Left ventricle myocardium superior (tissue), 1 donor: ENCODE measurements at places on chromosomes 3 and 15. TPM values are rescaled to one million over a fixed set of nuclear protein-coding genes. Genes with fewer than 3 reads are reported as not detected.

DNA sequence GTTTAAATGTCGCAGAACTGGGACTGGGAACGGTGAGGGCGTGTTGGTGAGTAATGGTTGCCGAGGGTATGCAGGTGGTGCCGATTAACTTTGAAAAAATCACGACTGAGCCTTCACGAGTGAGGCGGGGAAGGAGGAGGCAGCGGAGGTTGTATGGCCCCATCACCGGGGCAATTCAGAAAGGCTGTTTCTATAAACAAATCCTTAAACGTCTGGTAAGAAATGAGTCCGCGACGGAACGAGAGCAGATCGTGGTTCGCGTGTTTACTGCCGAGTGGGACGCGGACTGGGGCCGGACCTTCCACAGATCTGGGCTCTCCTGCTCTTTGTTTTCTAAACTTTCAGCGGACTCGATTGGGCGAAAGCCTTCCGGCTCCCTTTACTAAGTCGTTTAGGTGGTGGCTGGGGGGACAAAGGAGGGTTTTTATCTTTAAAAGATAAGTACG, 2.7 kb downstream of the IGF1R start:
- peak; percentile 47 for DNase-seq

GRCh38 chr15:68693071-68693470, 114.3 kb downstream of the CORO2B start:
- DNase-seq: no peak

- no peak for DNase-seq
Observed at GRCh38 chr15:90024406-90024805, 23.3 kb downstream of the ZNF710 start.

DNA sequence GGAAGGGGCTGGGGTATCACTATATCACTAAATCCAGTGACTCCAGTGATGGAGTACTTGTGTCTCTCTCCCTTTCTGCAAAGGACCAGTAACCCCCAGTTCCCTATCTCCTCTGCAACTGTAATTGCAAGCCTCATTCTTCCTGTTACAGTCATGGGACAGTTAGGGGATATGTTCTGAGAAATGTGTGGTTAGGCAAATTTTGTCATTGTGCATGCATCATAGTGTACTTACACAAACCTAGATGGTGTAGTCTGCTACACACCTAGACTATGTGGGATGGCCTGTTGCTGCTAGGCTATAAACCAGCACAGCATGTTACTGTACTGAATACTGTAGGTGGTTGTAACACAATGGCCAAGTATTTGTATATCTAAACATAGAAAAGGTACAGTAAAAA, 2.2 kb downstream of the VPS8 start:
- DNase-seq: no peak

GRCh38 chr15:66254089-66254950, 770 bp upstream of the MEGF11 start:
- DNase-seq: no peak

DNA sequence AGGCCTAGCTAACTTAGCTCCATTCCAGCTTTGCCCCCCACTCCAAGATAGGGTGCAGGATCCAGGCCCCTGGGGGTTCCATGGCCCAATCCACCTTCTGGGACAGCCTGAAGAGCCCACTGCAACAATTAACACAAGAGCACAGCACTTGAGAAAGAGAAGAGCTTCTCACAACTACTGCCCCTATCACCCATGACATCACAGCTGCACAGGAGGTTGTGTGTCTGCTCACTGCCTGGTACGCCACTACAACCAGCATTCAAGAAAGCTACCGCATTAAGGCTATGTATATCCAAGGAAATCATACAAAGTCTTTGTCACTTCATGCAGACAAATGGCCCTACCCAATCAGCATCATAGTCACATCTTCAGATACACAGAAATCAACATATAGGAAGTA, 62.0 kb downstream of the MYO5A start:
- DNase-seq: no peak

GRCh38 chr3:31312400-31312799, 220.3 kb upstream of the STT3B start:
- DNase-seq: no peak

GRCh38 chr3:29515451-29515850, 234.6 kb downstream of the RBMS3 start:
- no peak for DNase-seq

The ERC2 gene
- 0.94 TPM for total RNA-seq

The ACTRT3 gene
- 0.72 TPM for total RNA-seq

The EXD1 gene
- total RNA-seq: not detected

The KIAA1143 gene
- total RNA-seq: 37.2 TPM

The CORO2B gene
- 5.9 TPM for total RNA-seq

The TRPC1 gene
- total RNA-seq: 8.0 TPM

The PCOLCE2 gene
- total RNA-seq: 58.2 TPM

The ARGFX gene
- total RNA-seq: not detected
